Activated CD4-positive, CD25-positive, alpha-beta regulatory T cell treated with anti-CD3 and anti-CD28 coated beads, Interleukin-2, amount 50 U/mL, for 16 hours (primary cell): ENCODE measurements at places on chromosomes 2 and 18.

DNA sequence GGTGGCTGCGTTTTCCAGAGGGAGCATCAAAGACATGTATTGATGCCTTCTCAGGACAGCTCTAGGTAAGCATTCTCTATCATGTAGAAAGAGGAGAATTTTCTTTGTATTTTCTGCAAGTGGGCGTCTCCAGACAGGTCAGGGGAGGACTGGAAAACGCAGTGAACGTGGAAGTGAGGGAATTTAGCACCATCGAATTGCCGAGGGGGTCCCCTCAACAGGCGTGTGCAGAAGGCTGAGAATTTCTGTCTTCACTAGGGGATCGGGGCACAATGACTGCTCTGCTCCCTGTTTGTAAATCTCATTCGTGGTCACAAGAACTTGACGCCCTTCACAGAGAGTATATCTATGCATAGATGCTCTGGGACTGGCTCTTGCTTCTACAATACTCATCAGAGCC is 5.0 kb upstream of the NTSR2 start:
- no peak for DNase-seq

DNA sequence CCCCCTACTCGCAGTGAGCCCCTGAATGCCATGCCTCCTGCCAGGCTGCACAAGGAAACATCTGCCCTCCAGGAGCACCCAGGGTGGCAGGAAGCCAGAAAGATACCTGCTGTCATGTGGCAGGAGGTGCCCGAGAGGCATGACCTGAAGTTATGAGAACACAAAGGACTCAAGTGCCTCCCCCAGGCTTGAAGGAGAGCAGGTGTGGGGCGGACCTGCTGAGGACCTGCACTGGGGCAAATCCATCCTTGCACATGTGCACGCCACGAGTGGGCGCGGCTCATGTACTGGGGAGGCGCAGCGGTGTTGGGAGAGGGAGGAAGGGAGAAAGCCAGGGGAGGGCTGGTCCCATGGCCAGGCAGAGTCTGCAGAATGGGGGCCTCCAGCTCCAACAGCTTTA is 26.9 kb downstream of the SDC1 start:
- no peak for DNase-seq

- no peak for DNase-seq
These were observed 54.2 kb upstream of the CTDP1 start for GRCh38 chr18:79625195-79625923.

- no peak for DNase-seq
These were observed 3.7 kb downstream of the KLHL14 start for GRCh38 chr18:32769071-32769585.

DNA sequence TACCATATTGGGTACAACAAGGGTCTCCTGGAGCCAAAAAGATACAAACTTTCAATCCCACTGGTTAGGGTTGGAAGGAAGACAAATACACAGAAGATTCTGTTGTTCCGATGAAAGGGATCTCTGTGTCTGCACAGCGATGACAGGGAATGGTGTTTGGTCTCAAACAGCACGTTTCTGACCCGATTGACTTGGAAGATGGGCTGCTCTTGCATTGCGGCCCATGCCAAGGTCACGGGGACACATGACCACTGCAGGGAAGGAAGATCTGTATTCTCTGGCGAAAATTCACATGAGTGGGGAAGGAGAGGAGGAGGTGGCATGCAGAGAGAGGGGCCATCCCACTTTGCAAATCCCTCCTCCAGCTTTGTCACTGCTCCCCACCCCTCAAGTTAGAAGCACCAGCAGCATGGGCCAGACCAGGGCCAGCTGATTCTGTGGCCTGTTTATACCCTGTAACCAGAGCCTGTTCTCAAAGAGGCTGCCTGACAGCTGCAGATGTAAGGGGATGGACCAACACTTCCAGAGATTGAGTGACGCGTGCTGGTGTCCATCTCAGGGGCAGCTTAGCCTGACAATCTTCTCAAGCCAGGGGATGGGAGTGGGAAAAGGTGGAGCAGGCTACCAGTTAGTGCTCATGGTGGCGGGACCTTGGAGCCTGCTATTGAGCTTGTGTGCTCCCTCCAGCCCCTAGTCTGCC is 57.2 kb downstream of the TNP1 start:
- DNase-seq: no peak

DNA sequence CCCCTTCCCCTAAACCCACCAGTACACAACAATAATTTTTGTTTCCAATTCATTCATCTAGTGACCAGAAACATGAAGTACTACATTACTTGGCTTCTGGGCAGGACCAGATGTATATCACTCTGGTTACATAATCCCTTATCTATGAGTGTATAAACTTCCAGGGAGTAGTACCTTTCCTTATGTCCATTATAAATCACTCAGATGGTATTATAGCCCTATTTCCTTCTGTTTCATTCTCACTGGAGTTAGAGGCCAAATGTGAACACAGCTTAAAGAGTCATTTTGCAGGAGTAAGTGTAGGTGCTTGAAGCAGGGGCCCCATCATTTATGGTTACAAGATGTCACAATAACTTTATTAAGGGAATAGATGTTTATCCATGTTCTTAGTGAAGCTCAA is 894.4 kb upstream of the NXPH2 start:
- no peak for DNase-seq

GRCh38 chr2:113858764-113859163 is 31.1 kb upstream of the ACTR3 start:
- no peak for DNase-seq

GRCh38 chr2:42010743-42011298 is 37.0 kb upstream of the PKDCC start:
- DNase-seq: no peak

GRCh38 chr2:20235655-20236305 is 10.8 kb upstream of the SDC1 start:
- DNase-seq: no peak

DNA sequence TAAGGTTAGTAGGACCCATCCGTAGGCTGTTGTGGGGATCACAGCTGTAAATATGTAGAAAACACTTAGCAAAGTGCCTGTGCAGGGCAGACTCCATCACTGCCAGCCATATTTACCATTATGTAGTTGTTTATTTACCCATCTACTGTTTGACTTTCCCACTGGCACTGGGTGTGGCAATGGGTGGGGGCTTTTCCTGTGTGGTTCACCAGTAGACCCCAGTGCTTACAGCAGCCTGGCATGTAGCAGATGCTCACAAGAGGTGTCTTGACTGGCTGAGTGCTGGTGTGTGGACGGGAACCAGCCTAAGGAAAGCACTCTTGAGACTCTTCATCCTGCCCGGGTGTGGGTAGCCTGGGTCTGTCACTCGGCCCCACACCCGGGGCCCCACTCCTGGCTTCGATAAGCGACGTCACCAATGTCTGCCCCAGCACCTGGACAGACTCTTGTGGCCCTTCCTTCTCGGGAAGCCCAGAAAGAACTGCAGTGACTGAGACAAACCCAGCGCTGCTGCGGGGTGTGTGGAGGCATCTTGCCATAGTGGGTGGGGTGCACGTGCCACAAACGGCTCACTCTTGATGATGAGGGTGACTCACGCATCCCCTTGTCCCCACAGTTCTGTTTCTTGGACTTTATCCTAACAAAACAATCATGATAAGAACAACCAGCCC is 78.3 kb downstream of the HDAC4 start:
- no peak for DNase-seq

DNA sequence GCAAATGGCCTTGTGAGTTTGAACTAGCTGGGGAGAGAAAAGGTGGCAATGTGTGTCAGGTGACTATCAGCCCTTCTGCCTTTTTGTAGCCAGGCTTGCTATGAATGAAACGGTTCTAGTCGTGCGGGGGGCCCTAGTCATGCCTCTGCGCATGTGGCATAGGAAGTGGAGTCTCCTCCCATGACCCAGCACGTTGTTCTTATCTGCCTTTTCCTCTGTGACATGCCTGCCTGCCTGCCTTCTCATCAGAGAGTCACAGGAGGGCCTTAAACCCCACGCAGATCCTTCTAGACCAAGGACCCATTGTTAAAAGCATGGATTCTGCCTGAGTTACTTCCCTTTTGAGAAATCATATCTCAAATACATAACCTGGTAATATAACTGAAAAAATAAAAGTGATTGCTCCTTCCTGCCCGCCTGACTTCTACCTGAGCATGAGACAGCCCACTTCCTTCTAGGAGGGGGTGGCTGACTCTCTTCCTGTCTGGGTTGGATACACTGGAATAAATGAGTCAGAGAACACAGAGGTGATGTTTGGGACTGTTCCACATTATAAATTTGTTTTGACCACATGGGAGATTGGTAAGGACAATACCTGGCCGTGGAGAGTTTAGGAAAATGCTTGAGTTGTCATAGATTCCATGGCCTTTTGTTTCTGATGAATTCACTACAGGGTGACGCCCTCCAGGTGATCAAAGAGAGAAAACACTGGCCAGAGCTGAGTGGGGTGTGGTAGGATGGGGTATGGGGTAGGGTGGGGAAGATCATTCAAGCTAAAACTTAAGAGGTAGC is 49.8 kb downstream of the FBLN7 start:
- peak; percentile 54 for DNase-seq
